ENCODE measurements at places on chromosomes 2 and 18.

GRCh38 chr2:156158808-156159207 lies 173.7 kb downstream of the NR4A2 start:
- no peak for DNase-seq

DNA sequence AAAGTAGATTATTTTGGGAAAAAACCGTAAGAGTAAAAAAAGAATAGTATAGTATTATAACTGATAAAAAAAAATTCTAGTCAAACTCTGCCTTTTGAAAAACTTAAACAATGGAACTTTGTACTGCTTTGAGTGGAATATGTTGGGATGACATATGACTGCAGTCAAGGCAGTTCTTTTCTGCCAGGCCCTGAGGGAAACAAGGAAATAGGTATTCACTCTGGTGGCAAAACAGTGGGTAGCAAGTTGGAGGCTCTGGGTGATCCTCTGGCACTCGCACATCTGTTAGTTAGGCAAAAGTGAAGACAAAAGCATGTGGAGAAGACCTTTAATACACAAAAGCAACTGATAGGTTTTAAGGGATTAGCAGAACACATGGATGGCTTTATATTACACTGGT lies 102.2 kb downstream of the ARHGEF33 start:
- DNase-seq: no peak

DNA sequence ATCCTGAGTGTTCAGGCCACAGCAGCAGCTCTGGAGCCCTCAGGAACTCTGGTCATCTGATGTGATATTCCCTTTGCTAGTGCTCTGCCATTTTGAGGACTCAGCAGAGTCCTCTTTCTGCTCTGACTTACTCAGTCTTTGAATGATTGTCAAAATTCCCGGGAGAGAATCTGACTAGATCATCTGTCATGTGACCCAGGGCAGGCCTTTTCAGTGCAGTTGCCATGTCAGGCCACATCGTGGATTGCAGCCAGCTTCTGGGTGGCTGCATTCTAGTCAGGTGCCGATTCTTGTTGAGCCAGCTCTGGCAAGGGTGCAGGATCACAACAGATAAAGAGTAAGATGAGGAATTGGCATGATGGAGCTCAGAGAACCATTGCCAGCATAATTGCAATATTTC lies 795.6 kb downstream of the CPS1 start:
- no peak for DNase-seq

GRCh38 chr18:72840109-72840508 lies 27.7 kb downstream of the NETO1 start:
- DNase-seq: no peak

DNA sequence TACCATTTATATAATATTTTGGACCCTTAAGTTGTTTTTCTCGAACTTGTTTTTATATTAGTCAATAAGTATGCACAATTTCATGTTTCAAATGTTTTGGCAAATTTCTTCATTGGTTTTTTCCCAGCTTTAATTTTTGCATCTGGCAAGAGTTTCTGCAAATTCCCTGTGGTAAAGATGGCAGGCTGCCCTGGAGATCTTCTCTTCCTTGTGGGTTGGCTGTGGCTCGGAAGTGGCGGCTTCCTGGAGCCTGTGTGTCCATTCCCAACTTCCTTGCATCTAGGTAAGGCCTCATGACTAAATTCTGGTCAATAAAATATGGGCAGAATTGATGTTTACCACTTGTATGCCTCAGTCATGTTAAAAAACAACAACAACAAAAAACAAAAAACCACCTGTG lies 818.6 kb downstream of the EPHA4 start:
- no peak for DNase-seq

DNA sequence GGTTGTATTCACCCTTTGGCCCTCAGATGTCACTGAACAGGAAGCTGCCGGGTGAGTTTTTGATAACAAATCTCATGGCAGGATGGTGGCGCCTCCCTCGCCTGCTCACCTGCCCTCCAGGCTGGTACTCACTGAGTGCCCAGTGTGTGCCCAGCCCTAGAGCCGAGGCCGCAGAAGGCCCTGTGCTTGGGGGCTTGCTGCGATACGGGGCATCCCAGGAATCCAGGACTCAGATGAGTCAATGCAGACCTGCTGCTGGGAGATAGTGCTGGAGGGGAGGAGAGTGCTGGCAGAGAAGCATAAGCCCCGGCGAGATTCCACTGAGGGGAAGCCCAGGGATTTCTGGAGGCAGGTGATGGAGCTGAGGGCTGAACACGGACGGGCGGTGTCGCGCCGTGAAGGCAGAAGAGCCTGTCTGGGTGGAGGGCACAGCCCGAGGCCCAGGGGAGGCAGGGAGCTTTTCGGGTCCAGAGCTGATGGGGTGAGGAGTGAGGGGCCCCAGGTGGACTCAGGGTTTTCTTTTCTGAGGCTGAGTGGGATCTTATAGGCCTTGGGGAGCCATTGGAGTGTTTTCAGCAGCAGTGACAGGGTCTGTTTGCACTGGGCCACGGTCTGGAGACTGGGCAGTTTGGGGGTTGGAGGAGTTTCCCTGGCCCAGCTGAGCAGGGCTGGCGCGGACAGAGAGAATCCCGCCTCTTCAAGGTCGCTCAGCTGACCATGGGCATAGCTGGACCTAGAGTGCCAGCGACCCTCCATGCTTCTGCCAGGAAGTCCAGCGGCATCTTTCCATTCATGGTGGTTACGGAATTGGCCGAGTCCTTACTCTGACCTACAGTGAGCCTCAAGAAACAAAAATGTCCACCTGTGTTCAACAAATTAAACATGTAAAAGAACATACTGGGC lies 35.5 kb downstream of the LDLRAD4 start:
- peak; percentile 28 for DNase-seq

GRCh38 chr2:181008407-181008806 lies 28.0 kb downstream of the UBE2E3 start:
- DNase-seq: no peak

GRCh38 chr2:110170102-110170501 lies 34.7 kb downstream of the NPHP1 start:
- DNase-seq: no peak

- DNase-seq: no peak
Measured at GRCh38 chr2:190599073-190599472, 49.8 kb upstream of the NAB1 start.

DNA sequence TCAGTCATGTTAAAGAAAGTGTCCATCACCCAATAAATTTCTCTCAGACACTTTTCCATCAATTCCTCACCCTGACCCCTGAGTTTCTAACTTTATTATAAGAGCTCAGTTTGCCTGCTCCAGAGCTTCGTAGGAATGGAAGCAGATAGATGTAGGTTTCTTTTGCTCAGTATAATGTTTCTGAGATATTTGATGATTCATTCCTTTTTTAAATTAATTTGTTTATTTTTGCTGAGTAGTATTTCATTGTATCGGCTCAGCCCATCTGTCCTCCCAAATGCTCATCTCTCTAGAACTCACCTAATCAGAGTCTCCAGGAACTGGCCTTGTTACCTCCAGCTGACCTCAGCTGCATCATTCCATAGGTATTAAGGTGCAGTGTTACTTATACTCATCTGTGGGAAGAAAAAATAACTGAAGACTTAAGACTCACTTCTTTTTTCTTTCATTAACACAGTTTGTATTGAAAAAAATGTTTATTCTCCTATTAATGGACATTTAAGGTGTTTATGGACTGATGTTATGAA lies 11.9 kb upstream of the BCL2L11 start:
- DNase-seq: no peak

DNA sequence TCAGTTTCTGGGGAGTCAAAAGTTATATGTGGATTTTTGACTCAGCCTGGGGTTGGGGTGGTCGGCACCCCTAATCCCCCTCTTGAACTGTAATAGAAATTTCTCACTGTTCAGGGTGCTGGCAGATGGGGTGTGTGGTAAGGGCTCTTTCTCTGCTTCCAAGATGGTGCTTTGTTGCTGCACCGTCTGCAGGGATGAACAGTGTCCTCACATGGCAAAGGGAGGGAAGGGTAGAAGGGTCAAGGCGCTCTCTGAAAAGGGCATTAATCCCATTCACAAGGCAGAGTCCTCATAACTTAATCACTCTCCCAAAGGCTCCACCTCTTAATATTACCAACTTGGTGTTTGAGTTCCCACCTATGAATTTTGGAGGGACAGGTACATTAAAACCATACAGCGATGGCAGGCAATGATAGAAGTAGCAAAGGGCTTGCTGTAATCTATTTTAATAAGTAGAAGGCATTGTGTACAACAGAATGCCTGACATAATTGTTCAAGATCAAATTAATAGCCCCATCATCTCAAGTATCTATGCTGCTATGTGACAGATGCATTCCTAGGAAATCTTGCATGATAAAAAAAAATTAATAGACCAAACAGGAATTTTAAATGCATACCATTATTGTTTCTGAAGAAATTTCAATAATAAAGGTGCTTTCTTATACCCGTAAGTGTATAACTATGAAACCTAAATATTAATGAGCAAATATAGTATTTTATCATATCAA lies 28.1 kb downstream of the MMADHC start:
- no peak for DNase-seq

DNA sequence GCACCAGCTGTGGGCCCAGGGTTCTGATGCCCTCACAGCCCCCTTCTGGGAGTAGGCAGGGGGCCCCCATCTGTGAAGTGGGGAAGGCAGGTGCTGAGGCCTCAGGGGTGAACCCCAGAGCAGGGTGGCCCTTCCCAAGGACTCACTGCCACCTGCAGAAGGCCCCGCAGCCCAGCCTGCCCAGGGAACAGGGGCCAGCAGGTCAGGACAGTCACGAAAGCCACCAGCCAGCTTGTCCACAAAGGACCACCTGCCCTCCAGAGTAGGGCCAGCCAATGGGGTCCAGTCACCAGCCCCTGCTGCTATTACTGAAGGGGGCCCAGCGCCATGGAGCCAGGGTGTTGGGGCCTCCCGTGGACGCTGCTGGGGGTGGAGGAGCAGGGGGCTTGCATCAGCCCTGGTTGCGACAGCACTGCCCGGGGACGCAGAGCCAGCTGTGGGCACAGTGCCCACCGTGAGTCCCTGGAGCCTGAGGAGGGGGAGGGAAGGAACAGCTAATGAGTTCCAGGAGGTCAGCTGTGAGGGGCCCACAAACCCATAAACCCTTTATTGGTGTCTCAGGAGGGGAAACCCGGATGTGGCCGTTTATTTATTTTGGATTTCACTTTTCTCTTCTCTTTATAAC lies 11.5 kb upstream of the SNED1 start:
- peak; percentile 86 for DNase-seq

- DNase-seq: no peak
Measured at GRCh38 chr2:130767408-130767775, 12.1 kb downstream of the AMER3 start.

Measured in right lobe of liver (tissue), 6 donors.